DMS153 (cell line): ENCODE measurements at places on chromosomes 6 and 20.

DNA sequence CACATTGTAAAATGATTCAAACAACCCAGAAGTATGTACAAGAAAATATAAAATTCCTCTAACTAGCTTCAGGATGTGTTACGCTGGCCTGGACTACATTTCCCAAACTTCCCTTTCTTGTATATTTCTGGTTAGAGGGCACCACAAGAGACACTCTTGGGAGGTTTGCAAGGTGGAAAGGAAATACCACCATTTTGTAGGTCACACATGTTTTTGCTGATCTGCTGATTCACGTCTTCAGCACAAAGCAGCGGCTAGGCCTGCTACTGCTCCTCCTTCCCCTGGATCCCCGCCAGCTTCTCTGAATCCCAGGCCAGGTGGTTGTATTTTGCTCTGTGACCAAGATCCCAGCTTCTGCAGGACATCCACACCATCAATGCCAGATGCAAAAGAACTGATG lies 104.2 kb downstream of the AGPAT4 start:
- peak; percentile 72 for DNase-seq

GRCh38 chr6:27672113-27672799 lies 199.4 kb upstream of the ZNF184 start:
- DNase-seq: peak; percentile 78

DNA sequence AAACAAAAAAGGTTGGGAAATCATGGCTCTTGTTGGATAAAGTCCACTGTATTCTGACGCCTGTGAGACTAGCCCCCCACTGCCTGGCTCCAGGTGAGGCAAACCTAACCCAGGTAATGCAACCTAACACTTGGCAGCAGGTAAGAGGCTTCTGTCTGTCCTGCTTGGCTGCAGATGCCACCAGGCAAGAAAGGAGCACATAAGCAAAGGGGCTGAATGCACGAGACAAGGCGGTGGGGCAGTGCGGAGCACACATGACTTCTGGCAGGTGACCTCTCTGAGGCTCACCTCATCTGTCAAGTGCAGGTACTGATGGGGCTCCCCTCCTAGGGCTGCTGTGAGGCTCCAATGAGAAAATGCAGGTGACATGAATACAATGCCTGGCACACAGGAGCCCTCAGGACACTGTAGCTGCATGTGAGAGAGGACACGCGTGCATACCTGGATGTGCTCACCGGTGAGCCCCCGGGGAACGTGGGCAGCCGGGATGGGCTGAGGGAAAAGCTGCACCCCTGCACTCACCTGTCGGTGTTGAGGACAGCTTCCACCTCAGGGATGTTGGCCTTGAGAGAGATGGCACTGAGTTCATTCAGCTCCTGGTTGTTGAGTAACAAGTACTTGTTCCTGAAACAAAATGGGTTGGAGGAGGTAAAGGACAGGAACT lies 54.1 kb downstream of the MYH7B start:
- no peak for DNase-seq

GRCh38 chr6:99014061-99014460 lies 66.3 kb upstream of the FBXL4 start:
- no peak for DNase-seq

GRCh38 chr6:49299279-49299678 lies 163.8 kb downstream of the MMUT start:
- DNase-seq: no peak

- no peak for DNase-seq
These were observed 775 bp downstream of the PIGU start for GRCh38 chr20:34675993-34676641.

DNA sequence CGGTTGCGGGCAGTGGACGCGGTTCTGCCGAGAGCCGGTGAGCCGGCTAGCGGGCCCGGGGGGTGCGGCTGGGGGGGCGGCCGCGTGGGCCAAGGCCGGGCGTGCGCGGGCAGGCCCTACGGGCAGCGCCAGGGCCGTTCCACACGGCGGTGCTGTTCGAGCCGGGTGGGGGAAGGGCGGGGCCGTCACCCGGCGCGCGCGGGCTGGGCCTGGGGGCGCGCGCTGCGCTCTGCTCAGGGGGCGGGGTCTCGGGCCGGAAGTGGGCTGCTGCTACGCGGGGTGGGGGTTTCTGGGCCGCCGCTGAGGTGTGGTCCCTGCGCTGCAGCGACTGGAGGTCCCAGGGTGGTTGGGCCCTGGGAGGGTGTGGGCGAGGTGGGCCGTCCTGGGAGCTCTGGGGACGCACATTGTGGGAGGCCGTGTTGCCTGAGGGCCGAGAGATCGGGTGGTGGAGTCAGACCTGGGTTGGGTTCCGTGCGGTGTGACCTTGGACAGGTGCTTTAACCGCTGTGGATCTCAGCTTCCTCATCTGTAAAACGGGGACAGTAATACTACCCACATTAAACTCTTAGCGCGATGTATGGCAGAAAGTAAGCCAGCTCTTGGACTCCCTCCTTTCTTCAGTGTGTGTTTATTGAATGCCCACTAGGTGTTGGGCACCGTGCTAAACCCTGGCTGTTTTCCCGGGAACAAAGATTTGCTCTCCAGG lies 391 bp downstream of the MAPRE1 start:
- peak; percentile 67 for DNase-seq

GRCh38 chr6:168206661-168207274 lies 112.8 kb downstream of the DACT2 start:
- no peak for DNase-seq

DNA sequence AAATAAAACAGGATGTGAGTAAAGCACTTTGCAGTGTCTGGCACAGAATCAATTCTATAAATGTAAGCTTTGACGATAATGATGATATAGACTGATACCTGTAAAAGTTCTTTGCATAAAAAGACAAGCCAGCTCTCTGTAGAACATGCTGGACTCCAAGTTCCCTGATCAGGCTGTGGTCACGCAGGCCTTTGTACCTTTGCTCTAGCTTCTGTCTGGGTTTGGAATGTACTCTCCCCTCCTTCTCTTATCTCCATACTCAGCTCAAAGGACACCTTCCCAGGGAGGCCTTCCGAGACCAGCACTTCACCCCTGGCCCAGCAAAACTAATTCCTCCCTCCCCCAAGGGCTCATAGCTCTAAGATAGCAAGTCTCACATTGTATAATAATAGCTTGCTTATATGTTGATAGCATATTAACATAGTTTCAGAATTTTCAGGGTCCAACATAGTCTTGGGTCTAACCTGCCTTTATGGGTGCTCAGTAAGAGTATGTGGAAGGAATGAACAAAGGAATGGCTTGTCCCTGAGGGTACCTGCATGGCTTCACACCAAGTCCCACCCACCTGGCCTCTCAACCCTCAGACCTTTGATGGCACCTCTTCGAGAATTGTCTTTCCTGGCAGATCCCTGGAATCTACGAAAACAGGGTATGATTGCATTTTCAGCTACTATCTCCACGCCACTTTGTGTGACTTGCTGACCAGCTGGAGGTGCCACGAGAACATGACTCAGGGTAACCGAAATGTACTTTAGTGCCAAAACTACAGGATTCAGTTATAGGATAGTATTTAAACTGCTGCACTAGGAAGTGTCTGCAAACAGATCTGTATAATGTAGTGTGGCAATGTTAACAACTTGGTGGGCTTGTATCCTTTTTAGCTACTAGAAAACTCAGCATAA lies 41.7 kb upstream of the PIM1 start:
- no peak for DNase-seq

DNA sequence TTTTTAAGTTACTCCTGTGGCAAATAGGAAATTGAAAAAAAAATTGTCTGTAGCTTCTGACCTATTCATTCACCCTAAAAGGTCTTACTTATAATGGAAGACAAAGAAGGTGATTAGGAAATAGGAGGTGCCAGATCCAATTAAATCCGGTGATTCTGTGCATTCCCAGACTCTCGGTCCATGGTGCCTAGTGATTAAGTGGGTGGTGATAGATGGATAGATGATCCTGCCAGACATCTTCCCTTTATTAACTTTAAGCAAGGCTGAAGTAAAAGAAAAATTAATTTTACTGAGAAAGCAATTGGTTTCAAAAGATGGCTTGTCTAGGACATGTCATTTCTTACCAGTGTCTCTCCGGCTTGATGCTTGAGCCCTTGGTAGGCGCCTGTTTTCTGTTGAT lies 80.0 kb downstream of the SH3BGRL2 start:
- no peak for DNase-seq

- DNase-seq: no peak
These were observed 105.8 kb upstream of the SUPT3H start for GRCh38 chr6:45483501-45483900.

GRCh38 chr6:6740595-6740994 lies 152.1 kb downstream of the LY86 start:
- DNase-seq: no peak

- DNase-seq: no peak
These were observed 103.7 kb downstream of the MYO6 start for GRCh38 chr6:75852721-75853120.

DNA sequence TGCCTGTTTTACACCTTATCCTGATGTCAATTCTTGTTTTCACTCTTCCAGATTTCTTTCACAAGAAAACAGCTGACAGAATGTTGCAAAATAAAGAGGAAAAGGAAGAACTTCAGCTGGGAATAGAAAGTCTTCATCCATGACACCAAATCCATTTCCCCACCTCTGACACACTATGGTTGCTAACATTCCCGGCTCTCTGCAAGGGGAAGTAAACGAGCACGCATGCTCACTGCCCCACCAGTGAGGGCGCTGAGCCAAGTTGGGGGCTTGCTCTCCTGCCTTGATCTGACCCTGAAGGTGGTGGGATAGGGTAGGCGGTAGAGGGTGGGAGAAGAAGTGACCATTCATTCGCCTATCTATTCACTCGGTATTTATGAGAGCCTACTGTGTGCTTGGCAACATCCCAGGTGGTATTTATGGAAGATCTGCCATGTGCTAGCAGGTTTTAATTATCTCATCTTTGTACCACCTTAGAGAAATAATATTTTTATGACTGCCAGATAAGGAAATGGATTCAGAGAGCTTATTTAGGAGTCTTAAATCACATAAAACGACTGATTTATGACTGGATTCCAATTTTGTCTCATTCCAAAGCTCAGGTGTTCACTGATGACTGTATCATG lies 206.2 kb downstream of the FOXC1 start:
- no peak for DNase-seq

GRCh38 chr20:25313593-25313992 lies 65.7 kb downstream of the PYGB start:
- no peak for DNase-seq

DNA sequence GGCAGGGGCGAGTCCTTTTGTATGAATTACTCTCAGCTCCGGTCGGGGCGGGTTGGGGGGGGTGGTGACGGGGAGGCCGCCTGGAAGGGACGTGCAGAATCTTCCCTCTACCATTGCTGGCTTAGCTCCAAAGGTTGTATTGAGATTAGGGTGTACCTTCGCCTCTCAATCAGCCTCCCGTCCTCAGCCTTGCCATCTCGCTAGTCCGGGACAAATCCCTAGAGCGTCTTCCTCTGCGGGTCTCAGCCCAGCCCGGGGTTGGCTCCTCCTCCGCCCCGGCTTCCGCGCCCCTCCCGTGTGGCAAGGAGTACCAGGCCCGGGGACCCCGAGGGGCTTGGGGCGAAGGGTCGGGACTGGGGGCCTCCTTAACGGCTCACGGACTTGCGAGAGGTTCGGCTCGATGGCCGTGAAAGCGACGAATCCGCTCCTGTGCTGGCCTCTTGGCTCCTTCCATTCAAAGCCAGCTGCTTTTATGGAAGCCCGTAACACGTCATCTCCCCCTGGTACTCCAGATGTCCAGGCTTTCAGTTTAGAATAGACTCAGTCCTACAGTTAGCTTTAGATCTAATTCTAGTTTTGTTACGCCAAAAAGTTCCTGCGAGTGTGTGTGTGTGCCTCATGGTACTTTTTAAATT lies 636 bp upstream of the EEF1A1 start:
- DNase-seq: peak; percentile 88

GRCh38 chr20:25310921-25311728 lies 63.2 kb downstream of the PYGB start:
- no peak for DNase-seq

- no peak for DNase-seq
These were observed 279.2 kb downstream of the PTPRK start for GRCh38 chr6:128241216-128241615.

- no peak for DNase-seq
These were observed 33.4 kb downstream of the KCNS1 start for GRCh38 chr20:45067558-45067957.

GRCh38 chr6:87572021-87572420 lies 17.8 kb downstream of the RARS2 start:
- DNase-seq: no peak

DNA sequence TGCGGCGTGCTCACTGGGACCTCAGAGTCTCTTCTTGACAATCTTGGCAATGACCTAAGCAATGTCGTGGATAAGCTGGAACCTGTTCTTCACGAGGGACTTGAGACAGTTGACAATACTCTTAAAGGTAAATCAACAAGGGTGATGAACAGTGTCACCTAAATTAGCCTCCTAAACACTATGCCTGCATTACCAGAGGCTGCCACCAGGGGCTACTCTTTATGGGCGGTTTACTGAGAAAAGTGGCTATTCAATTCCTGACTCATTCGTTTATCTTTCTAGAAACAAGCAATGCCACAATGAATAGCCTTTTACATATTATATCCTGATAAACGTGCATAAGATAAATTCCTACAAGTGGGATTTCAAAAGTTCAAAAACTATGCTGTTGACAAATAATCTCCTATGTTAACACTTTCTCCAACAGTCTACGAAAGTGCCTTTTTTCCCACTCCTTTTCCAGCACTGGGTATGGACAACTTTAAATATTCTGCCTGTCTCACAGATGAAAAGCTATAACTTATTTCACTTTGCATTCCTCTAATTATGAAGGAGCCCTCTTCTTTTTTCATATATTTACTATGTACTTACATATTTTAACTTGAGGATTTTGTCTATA lies 1.3 kb downstream of the BPIFA2 start:
- no peak for DNase-seq

- peak; percentile 41 for DNase-seq
These were observed 8.9 kb upstream of the AHI1 start for GRCh38 chr6:135506270-135506997.

GRCh38 chr6:119201480-119201879 lies 123.0 kb upstream of the FAM184A start:
- peak; percentile 79 for DNase-seq

DNA sequence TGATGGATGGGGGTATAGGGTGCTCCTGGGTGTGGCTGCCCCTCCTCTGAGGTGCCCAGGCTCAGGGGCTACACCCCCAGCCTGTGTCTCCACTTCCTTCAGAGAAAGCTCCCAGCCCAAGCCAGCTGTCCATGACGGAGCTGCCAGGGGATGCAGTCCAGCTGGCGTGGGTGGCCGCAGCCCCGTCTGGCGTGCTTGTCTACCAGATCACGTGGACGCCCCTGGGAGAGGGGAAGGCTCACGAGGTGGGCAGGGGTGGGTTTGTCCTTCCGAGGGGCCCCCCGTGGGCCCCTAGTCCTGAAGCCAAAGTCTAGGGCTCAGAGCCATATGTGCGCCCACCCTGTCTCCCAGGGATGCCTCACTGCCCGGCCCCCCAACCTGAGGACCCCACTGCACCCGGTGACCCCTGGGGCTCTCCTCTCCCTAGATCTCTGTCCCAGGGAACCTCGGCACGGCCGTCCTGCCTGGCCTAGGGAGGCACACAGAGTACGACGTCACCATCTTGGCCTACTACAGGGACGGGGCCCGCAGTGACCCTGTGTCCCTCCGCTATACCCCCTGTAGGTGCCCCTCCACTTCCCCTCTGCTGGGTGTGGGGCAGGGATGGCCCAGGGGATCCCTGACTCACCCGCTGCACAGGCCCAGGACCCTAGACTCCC lies 19.8 kb downstream of the COL20A1 start:
- DNase-seq: no peak

GRCh38 chr6:109690373-109690736 lies 647 bp downstream of the AK9 start:
- peak; percentile 28 for DNase-seq

- DNase-seq: no peak
These were observed 2.0 kb downstream of the GFRA4 start for GRCh38 chr20:3661060-3661813.
